Hepatic stellate cell (primary cell): ENCODE measurements at places on chromosomes 6 and 20.

- no peak for DNase-seq
Measured at GRCh38 chr6:51684603-51685002, 402.8 kb downstream of the PKHD1 start.

DNA sequence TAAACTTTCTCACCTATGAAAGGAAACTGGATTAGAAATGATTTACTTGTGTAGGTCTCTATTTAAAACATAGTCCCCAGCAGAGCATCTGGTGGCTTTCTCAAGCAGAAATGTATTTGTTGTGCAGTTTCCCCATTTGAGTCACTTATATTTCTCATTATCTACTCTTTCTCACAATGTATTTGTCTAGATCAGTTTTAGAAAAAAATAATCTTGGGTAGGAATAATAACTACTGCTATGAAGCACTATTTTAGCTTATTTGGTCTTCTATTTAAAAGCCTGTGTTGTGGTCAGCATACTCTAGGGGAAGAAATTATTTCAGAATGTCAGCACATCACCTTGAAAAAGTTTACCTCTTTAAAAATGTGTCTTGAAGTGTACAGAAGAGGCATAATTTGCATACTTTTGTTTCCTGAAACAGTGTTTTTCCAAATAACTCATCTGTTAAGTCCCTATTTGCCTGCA lies 60.9 kb upstream of the PRL start:
- DNase-seq = no peak

DNA sequence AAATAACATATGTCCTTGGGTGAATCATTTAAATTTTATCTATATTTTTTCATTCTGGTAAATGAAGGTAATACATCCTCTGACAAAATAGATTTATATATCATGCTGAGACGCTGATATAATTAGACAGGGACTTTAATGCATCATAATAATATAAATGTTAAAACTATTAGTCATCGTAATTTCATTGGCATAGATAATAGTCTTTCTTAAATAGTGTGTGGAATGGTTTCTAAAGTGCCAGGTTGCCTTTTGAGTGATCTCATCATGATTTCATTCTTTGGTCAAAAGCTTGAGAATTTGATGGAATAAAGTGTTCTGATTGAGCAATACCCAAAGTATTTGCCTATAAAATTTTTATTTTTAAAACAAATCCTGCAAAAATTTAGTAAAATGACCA lies 43.2 kb upstream of the BMP5 start:
- no peak for DNase-seq

- no peak for DNase-seq
Measured at GRCh38 chr6:104597541-104598050, 262.1 kb downstream of the HACE1 start.

DNA sequence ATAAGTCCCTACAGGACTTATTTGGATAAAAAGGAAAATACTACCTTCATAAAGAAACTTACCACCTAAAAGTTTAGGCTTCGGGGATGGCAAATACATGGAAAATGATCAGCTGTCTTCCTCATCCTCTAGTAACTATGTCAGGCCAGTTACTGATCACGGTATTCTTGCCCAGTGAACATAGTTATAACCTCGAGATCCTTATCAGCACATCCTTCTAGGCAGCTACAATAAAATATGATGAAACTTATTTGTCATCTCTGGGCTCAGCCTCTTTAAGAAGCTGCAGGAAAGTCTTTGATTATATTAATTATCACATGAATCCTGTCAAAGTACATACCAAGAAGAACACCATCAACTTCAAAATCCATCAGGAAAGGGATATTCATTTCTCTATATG lies 41.8 kb downstream of the SF3B5 start:
- DNase-seq = no peak

GRCh38 chr6:138996524-138996923 lies 8.5 kb upstream of the REPS1 start:
- no peak for DNase-seq

DNA sequence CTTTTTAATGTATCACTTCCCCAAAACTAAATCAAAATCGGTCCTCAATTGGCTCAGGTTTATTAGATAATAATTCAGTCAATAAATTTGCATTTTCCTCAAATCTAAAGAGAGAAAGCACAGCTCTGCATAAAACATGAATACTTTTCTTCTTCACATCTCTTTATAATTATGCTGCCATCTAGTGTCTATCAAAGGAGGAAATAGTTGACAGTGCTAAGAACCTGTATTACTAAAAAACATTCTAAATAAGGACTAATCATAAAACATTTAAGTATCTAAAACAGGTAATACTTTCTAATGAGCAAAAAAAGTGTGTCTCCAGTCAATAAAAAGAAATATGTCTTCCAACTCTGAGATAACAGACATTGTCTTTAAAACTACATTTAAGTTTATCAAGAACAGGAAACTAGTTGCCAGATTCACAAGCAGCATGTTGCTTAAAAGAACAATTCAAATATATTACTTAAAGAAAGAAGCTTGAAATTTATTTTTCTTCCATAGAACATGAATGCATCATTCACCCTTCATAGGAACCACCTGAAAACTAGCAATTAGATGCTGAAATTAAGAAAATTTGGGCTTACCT lies 56.5 kb upstream of the DST start:
- no peak for DNase-seq

DNA sequence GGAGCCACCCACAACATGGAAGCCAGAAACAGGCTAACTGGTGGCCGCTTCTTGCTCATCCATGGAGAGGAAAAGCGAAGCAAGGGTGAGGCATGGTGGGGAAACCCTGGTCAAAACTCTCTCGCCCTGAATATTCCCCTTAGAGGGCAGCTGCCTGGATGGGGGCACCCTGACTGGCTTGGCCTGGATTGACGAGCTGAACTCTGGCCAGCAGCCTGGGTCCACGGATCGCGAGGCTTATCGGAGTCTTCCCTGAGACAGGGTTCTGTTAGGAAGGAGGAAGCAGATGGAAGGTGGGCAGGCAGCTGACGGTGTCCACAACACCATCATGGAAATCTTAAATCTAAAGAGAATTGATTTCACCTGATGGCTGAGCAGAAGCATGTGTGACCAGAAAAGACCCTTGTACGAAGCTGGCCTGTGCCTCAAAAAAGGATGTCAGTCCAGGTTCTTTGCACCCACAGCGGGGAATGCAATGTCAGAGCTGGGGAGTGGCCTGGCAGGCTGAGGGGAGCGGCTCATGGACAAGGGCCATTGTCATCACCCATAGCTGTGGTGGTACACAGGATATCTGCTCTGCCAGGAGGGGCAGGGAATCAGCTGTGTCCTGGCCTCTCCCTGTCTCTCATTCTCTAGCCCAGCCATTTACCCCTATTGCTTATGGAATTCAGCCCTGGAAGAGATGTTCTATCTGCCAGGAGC lies 109.4 kb upstream of the SNX9 start:
- DNase-seq = no peak

DNA sequence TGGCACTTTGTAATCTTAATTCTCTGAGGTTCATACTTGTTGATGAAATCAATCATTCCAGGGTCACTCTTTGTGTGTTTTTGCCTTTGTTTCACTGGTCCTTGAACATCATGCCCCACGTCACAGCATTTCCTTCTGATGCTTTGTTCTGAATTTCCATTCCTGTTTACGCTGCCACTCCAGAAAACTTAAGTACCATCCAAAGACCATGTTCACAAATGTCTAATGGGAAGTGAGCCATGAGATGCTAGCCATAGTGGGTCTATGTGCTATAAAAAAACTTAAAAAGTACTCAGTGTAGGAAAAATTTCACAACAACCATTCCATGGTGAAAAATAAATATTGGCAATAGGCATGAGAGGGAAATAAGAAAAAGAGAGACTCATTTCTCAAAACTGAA lies 232.0 kb downstream of the IBTK start:
- DNase-seq = no peak

DNA sequence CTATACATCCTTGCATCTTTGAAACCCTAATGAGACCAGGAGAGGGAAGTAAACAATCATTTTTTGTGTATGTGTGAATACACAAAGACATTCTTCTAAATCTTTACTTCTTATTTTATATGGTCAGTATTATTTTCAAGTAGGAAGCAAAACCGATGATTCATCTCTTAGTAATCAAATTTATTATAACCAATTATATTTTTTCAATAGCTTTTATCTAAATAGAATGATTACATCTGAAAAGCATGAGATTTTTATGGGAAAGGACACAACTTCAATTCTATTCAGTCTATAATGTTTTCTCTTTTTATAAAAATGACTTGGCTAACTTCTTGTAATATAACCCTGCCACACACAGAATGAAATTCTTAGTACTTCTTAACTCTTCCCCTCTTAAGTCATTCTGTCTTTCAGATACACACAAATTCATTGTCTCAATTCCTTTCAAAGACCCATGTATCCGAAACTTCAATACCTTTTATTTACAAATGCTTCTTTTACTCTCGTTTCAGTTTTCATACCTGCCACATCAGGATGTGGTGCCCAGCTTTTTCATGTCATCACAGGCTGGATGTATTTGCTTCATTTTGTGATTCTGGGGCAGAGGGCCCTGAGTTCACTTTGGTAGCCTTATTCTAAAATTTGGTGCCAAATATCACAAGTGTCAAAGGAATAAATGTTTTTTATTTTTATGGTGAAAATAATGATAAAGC lies 227.0 kb downstream of the PHF3 start:
- no peak for DNase-seq

- no peak for DNase-seq
Measured at GRCh38 chr6:38876475-38876874, 161.4 kb downstream of the DNAH8 start.

- no peak for DNase-seq
Measured at GRCh38 chr20:3146732-3147341, 12.8 kb downstream of the FASTKD5 start.

DNA sequence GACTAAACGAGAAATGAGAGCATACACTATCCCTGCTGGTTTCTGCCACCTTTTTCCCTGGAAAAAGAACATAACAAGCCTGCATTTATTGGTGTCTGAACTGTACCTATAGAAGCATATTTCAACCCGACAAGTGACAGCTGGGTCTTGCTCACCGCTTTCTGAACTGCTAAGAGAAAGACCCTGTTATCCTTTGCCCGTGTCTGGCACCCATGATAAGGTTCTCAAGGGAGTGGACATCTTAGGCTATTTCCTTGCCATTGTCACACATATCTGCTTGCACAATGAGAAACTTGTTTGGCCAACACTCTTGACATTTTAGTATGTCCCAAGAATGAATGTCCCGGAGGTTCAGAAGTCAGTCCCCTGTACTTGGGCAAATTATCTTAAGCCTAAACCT lies 19.3 kb downstream of the RIPOR2 start:
- DNase-seq = no peak

DNA sequence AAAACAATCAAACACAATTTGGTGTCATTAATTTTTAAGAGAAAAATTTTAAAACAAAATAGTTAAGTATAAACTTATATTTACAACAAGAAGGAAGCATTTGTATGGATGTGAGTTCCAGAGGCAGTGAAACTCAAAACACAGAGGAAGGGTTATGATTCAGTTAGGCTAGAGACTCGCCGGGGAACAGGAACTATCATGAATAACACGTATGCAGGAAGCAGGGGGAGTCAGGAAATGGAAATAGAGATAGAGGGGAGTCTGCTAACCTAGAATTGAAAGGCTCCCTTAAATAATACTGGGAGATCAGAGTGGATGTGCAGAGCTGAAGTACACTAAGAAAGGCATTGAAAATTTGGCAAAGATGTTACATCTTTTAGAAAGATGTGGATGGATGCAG lies 14.2 kb upstream of the HLA-DRB1 start:
- no peak for DNase-seq

DNA sequence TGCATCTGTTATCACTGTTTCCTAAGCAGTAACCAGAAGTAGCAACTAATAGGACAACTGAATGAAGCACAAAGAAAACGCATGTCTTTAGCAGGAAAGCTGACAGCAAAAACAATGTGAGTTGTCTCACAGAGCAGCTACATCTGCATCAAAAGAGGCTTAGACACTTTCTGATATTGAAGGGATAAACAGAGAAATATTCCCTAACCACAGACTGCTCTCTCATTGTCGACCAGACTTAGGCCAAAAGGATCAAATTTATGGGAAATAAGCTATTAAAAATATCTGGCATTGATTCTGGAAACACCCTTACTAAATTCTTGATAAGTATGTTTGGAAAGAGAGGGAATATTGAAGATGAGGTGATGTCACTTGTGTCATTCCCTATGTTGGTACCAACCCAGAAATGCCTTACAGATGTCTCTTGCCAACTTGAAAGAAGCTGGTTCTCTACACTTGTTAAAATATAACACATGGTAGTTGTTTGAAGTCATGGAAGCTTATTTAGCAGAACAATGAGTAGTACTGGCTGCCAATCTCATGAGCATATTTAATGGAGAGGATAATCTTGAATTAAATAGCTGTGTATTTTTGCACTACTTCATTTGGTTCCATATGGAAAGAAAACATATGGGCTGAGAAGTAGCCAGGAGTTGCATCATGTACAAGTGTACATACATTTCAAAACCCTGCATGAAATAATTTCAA lies 929.3 kb upstream of the MAN1A1 start:
- DNase-seq = no peak

DNA sequence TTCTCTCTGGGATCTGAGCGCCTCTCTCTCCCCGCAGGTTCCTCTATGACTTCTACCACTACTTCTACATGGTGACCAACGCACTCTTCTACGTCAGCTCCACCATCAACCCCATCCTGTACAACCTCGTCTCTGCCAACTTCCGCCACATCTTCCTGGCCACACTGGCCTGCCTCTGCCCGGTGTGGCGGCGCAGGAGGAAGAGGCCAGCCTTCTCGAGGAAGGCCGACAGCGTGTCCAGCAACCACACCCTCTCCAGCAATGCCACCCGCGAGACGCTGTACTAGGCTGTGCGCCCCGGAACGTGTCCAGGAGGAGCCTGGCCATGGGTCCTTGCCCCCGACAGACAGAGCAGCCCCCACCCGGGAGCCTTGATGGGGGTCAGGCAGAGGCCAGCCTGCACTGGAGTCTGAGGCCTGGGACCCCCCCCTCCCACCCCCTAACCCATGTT lies 36.3 kb upstream of the MRGBP start:
- no peak for DNase-seq

- no peak for DNase-seq
Measured at GRCh38 chr6:27706431-27706830, 205.8 kb downstream of the OR2B2 start.

GRCh38 chr20:35657271-35657670 lies 7.4 kb downstream of the CPNE1 start:
- no peak for DNase-seq

GRCh38 chr6:118625833-118626232 lies 25.6 kb downstream of the CEP85L start:
- DNase-seq = no peak
